ENCODE measurements at places on chromosomes 11 and 22. TPM values are rescaled to one million over a fixed set of nuclear protein-coding genes. Genes with fewer than 3 reads are reported as not detected.

The ADORA2A gene
- 0.69 TPM for total RNA-seq

The TRPM5 gene
- total RNA-seq = not detected

The CADM1 gene
- 22.2 TPM for total RNA-seq

The MYRF gene
- total RNA-seq = 20.8 TPM

The RASSF10 gene
- total RNA-seq = 3.4 TPM

Data from A549 treated with ZK216348 at 1 μM for 4 hours (cell line).